ENCODE measurements at places on chromosomes 5 and 9.
A peak's percentile ranks its signal among the peaks of the same experiment; 100 is the strongest.

DNA sequence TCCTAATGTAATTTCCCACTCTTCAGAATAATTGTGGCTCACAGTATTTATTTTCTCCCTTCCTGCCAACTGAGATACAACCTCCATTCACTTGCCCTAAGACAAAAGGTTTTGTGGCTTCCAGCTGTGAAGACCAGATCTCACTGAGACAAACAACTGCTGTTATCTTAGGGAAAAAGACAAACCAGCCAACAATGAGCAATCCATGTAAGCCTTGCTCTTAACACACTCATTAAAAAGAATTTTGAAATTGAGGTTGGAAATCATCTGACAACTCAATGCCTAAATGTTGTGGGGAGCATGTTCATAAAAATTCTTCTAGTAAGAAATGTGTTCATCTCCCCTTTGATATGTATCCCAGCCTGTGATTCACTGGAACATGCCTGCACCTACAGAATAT, 132.9 kb downstream of the ADAMTSL1 start:
- DNase-seq = no peak

- peak; percentile 81 for DNase-seq
Observed at GRCh38 chr5:134101686-134102439, 12.6 kb upstream of the TCF7 start.

DNA sequence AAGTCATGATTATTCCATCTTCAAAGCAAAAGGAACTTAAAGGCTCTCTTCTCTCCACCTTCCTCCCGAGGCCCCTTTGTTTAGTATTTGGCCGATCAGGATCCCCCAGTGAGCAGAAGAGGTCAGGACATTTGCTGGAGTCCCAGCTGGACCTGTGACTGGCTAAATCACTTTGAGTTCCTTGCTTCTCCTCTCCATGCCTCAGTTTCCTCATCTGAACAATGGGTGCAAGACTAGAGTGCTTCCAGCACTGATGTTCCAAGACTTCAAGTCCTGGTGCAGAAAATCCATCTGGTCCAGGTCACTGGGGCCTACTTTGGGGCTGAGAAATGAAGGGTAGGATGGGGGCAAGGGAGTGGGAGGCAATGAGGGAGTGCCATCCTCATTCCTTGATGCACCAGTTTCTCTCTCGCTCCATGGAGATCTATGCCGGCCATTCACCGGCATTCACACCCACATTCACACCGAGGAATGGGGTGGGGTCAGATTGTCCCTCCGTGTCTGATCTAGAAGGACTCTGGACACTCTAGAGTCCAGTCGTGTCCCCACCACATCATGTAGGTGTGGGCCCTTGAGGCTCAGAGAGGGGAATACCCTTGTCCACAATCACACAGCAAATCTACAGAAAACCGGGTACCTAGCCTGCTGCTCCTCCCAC, 38.7 kb upstream of the IL17B start:
- no peak for DNase-seq

DNA sequence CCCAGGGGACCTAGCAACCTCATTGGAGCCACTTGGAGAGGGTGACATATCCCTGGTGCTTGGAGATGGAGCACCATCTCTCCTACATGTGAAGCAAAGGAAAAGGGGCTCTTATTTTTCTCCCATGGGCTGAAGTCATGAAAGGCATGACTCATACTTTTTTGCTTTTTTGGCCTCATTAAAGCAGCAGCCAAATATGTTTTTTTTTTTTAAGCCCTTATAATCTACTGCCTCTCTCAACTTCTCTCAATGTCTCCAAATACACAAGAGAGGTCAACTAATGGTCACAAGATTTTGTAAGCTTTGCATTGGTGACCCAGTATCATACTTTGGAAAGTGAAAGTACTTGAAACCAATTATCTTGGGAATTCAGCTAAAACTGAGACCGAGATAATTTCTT, 1.6 kb upstream of the CFAP90 start:
- no peak for DNase-seq

DNA sequence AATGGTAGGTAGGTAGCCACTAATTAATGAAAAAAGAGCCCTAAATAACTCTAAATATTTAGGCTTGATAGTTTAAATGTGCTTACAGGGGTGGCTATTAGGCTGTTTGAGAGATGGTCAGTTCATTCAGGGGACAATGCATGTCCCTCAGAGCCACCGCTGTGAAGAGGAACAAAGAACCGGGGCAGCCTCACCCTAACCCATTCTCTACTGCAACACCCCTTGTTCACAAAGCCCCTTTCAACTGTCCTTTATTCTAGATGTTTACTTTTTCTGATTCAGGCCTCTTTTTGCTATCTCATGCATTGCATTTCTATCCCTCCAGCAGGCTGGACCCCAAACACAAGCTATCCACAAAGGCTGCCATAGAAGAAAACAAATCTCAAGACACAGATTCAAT, 906.7 kb downstream of the NR2F1-AS1 start:
- no peak for DNase-seq

GRCh38 chr5:154756868-154757813, 2.0 kb downstream of the LARP1 start:
- no peak for DNase-seq

GRCh38 chr5:159098603-159099436, 896 bp downstream of the EBF1 start:
- DNase-seq = no peak

DNA sequence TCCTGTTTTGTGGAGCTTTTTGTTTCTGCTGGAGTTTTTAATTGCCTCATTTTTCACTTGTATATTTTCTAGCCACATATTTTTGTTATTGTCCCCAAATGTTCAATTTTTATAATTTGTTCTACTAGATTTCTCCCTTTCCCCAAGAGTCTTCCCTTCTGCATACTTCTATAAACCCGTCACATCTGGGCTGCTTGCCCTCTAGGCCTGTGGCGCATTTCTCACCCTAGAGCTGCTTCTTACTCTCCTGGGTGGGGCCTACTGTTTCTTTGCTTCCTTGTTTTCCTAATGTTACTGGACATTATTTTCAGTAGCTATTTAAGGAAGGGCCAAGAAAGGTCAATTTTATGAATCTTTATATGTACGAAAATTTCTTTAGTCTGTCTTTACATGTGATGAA, 51.5 kb downstream of the NXNL2 start:
- no peak for DNase-seq

DNA sequence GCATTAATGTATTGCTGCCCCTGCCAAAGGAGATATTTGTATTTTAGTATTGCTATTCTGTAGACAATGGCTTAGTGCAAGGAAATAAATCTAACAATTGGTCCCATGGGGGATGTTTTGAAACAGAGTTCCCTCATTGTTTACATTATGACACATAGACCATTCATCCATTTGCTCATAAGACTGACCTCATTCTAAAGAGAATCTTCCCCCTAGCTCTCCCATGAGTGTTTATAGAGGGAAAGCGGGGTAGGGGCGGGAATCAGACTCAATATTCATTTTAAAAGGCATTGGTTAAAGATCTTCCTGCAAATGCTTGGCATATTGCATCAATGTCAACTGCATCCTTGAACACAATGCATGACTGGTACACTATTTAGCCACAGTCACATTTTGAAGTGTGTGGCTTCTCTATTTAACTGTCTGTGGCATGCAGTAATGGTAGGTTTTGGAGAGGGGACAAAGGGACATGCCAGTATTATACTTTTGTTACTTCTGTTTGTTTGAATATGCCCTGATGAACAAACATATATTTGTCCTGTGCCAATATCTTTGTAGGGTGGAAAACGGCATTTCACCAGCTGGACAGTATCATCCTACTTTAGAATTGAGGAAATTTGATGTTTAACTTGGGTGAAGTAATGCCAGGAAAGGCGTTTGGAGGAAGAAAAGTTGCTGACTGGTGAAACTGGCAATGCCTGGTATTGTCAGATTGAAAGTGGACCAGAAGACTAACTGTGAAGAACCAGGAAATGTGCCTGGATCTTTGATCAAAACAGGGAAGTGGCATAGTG, 84.1 kb upstream of the MEGF10 start:
- peak; percentile 53 for DNase-seq

DNA sequence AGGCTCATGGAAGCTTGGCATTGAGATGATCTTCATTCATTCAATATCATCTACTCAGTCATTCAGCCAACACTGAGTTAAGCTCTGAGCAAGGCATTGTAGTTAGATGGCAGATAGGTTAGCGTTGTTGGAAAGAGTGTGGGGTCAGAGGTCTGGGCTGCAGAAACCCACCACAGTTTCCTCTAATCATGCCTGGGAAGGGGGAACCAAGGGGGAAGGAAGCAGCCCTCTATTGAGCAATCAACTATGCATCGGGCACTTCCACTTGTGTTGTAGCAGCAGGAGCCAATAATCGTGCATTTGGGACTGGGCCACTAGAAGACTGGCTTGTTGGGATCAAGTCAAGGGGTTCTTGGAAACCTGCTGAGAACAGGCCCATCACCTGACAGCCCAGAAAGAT, 139.1 kb downstream of the PIP5K1B start:
- DNase-seq = no peak

DNA sequence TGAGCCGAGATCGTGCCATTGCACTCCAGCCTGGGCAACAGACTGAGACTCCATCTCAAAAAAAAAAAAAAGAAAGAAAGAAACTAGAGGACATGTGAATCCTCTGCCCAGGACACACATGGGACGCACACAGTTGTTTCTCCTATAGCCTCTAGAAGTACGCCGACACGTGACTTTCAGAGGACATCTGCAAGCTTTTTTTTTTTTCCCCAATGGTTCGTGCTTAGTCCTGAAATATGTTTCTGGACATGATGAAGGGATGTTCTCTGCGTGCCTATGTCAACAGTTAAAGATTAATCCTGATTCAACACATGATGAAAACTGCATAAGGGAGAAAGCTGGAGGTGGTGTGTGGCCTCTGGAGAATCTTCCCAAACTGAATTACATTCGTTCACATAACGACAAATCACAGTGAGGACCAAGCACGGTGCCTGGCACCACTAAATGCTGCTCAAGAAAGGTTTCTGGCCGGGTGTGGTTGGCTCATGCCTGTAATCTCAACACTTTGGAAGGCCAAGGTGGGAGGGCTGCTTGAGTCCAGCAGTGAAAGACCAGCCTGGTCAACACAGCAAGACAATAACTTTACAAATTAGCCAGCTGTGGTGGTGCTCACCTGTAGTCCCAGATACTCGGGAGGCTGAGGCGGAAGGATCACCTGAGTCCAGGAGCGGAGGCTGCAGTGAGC, 9.8 kb downstream of the COL23A1 start:
- DNase-seq = no peak

- DNase-seq = no peak
Observed at GRCh38 chr9:114112325-114112724, 13.2 kb upstream of the KIF12 start.

GRCh38 chr9:4362281-4362680, 62.4 kb upstream of the GLIS3 start:
- DNase-seq = no peak

- no peak for DNase-seq
Observed at GRCh38 chr9:23783509-23783908, 42.5 kb downstream of the ELAVL2 start.

- no peak for DNase-seq
Observed at GRCh38 chr9:124698265-124698664, 72.8 kb downstream of the NR6A1 start.

- DNase-seq = no peak
Observed at GRCh38 chr9:107907715-107908114, 418.1 kb upstream of the KLF4 start.

- no peak for DNase-seq
Observed at GRCh38 chr9:75636427-75637045, 253.9 kb upstream of the PCSK5 start.

DNA sequence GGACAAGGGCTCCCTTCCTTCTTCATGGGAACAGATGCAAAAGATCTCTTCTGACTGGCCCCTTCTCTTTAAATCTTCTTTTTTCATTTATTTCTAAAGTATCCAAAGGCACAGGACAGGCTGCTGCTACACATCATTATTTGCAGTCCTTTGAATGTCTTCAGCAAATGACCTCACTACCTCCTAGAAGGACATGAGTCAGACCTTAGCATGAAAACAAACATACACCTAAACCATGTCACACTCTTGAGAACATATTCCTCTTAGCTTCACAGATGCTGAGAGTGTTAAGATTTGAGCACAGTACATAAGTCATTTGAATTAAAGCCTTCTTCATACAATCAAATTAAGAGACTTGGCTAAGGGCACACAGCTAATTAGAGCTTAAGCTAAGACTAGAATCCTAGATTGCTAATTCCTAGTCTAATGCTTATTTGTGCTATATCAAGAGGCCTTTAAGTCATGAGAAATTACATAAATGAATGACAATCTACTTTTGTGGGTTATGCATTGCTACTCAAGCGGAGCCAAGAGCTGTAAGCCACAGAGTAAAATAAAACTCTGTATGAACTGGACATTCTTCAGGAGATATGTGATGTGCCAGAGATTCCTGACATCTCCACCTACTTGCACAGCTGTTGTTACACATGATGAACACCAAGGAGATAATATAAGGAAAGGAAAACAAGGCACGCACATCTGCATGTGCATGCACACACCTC, 109.1 kb upstream of the PTGER4 start:
- DNase-seq = no peak

DNA sequence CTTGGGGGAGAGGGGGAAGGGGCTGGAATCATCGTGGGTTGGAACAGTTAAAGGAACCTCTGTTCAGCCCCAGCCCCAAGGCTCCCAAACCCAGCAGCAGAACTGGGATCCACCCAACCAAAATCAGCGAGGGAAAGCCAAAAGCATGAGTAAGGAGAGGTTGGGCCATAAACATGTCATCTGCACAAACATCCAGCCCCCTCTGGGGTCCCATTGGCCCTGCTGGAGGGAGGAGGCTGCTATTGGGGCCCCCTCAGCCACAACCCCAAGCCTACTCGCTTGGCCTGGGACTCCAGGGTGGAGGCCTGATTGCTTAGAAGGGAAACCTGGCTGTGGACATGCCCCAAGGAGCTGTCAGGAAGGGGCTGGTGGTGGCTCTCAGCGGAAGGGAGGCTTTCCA, 154.9 kb downstream of the FGF18 start:
- DNase-seq = no peak

GRCh38 chr5:10490927-10491672, 49.4 kb downstream of the ROPN1L start:
- no peak for DNase-seq

- DNase-seq = no peak
Observed at GRCh38 chr9:9216934-9217333, 1395.9 kb downstream of the PTPRD start.

DNA sequence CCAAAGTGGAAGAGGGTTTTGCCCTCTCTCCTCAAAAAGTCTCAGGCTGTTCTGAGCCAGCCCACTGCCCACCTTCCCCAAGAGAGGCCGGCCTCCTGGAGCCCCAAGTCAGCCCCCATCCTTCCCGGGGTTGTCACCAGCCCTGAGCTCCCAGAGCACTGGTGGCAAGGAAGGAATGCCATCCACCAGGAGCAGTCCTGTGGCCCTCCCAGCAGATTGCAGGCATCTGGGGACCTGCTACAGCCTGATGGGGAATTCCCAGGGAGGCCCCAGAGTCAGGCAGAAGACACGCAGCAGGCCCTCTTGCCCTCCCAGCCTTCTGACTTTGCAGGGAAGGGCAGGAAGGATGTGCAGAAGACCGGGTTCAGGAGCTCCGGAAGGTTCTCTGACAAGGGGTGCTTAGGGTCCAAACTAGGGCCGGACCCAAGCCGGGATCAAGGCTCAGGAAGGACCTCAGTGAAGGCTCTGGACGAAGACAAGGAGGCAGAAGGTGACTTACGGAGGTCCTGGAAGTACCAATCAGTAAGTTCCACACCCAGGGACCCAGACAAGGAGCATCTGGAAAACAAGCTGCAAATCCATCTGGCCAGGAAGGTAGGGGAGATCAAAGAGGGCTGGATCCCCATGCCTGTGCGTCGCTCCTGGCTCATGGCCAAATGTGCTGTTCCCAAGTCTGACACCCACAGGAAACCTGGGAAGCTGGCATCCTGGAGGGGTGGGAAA, 3.7 kb downstream of the SPATA31E1 start:
- DNase-seq = no peak

GRCh38 chr5:33241802-33242201, 199.0 kb upstream of the TARS1 start:
- DNase-seq = no peak

Data from HTR-8/SVneo (cell line).